Muscle of leg (tissue), 16 donors: ENCODE measurements at places on chromosomes 16 and 17.
A peak's percentile ranks its signal among the peaks of the same experiment; 100 is the strongest.

DNA sequence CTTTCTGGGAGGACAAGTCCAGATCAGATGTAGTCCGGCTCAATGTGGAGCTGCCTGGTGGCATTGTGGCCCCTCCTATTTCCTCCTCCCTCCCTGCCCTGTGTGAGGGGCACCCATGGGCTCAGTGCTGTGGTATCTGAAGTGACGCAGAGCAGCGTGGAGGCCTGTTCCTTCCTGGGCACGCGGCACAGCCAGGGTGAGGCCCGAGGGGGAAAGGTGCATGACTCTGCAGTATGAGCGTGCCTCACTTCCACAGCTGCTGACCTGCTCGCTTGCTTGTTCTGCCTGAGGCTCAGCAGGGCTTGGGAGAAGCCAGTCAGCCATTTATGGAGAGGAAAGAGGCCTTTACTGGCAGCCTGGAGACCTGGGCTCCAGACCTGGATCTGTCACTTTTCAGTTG is 11.7 kb downstream of the TMEM238L start:
- DNase-seq, result peak; percentile 24

DNA sequence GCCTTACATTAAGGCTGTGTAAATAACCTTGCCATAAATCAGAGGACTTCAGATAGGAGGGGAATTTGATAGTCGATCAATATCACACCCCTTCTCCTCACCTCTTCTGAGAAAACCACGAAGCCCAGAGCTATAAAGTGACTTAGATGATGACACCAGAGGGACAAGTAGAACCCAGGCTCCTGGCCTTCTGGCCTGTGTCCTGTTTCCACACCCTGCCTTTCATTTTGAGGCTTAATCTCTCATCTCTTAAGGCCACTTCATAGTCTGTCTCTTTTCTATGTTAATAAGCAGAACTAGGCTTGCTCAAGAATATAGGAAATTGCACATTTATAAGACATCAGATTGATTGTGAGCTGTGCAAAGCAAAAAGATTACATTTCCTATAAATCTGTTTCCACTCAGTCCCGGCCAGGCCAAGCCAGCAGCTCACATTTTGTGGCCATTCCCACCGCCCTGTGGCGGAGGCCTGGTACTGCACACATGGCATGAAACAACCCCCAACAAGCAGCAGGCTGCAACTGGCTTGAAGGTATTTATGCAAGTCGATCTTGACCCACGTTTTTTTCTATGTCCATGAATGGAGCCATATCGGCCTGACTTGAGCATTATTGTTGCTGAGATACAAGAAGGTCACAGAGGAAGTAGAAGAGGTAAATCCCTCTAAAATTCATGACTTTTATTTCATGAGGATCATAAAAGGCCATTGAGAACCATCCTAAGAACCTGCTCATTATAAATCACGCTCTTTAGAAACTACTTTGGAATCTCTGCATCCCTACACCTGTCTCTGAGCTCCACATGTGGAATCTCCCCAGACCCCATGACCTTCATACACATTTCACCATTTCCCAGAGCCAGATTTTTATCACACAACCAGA is 93.7 kb downstream of the PMP22 start:
- peak; percentile 83 for DNase-seq

GRCh38 chr17:76772842-76773525 is 35.1 kb downstream of the MFSD11 start:
- peak; percentile 36 for DNase-seq

- DNase-seq, result no peak
These were observed 2.0 kb downstream of the TMUB2 start for GRCh38 chr17:44188576-44189403.

GRCh38 chr16:81473558-81473957 is 28.9 kb downstream of the CMIP start:
- DNase-seq, result peak; percentile 83
